ENCODE measurements at places on chromosomes 7 and 10.

GRCh38 chr10:3708852-3709251 is 76.2 kb downstream of the KLF6 start:
- peak; percentile 36 for DNase-seq

GRCh38 chr7:7681936-7682329 is 36.5 kb downstream of the RPA3 start:
- DNase-seq: no peak

DNA sequence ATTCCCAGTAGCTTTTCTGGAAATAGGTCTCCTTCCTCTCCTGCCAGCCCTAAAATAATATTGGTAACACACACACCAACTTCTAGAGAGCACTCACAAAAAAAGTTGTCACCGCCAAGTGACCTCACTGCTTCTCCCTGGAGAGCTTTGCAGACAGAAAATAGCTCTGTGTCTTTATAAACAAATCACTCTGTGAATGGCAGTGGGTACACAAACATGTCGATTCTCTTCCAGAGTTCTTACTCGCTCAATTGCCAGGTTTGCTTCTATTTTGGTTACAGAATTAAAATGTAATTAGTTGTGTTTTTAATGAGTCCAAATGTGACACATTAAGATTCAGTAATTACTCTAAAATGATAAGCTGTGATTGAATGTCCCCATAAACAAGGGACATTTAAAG is 649.2 kb upstream of the C7orf33 start:
- DNase-seq: no peak

DNA sequence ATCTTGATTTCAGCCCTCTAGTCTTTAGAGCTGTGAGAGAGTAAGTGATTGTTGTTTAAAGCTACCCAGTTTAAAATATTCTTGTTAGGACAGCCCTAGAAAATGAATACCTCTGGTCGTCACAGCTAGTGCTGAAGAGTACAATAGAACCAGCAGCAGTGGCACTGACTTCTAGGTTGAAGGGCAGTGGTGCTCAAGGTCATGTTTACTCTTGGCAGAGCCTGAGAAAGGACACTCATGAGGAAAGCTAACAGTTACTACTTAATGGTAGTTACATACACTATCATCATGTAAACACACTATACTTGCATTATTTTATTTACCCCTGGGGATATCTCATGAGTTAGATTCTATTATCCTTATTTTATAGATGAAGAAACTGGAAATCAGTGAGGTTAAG is 323.0 kb downstream of the SH2D4B start:
- no peak for DNase-seq

- no peak for DNase-seq
Measured at GRCh38 chr7:101664893-101665471, 35.9 kb upstream of the MYL10 start.

DNA sequence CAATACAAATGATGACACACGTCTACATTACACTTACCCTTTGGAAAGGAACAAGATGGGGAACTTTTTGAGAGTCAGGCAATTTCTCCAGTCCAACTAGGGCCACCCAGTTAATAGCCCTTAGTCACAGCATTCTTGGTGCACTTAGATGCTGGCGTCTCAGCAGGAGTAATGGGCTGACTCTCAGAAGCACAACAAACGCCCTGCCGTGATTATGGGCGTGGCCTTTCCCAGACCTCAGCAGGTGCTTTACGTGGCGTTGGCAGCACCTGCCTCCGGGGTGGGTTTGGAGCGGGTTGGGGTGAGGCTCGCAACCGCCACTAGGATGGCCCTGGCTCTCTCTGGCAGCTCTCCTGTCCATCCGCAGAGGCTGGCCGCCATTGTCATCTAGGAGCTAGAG is 147.6 kb upstream of the SHH start:
- no peak for DNase-seq

GRCh38 chr10:108616559-108617285 is 1306.6 kb downstream of the XPNPEP1 start:
- DNase-seq: no peak

- no peak for DNase-seq
Measured at GRCh38 chr10:34681933-34682332, 133.2 kb downstream of the PARD3 start.

- no peak for DNase-seq
Measured at GRCh38 chr10:20004087-20004523, 187.9 kb downstream of the PLXDC2 start.

- DNase-seq: no peak
Measured at GRCh38 chr10:71613261-71613777, 106.3 kb downstream of the C10orf105 start.

DNA sequence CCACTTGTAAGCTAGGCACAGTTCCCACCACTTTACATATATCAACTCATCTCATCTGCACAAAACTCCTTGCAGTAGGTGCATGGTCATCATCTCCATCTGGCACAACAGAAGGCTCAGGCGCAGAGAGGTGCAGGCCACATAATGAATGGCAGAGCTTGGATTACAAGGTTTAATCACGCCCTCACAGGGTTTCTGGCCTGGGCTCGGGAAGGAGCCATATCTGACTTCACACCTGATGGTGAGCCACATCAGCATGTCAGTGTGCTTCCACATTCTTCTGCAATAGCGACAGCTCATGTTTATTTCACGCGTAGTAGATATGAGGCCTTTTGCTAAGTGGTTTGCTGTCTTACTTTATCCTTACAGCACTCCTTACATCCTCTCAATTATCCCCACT is 650.2 kb downstream of the INHBA start:
- DNase-seq: no peak

DNA sequence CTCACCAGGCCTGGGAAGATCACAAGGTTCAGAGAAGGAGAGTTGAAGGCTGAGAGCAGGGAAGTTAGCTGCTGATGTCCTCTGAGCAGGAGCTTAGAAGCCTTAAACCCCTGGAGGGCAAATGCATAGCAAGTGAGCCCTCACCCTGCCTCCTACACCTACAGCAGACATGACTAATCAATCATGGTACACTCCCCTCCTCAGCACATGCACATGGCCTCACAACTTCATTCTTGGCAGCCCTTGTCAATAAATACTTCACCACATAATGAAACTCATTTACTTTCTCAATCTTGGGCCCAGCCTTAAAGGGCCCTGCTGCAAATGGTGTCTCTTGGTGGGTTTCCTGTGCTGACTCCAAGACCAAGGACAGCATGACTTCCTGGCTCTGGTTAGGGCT is 12.9 kb downstream of the MMRN2 start:
- DNase-seq: no peak

DNA sequence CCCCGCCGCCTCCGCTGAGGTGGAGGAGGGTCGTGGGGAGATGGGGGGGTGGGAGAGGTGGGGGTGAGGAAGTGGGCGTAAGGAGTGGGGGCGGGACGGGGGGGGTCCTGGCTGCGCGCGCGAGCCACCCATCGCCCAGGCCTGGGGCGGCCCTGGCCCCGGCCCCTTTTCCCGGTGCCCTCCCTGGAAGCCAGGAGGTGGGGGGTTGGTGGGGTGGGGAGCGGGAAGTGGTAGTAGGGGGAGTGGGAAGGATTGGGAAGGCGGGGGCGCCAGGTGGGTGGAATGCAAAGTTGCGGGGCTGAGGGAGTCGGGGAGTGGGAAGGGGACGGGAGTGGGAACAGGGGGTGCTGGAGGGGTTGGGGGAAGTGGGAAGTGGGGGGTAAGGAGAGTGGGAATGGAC is 319 bp upstream of the MMD2 start:
- DNase-seq: no peak

- no peak for DNase-seq
Measured at GRCh38 chr7:104288137-104288536, 40.3 kb upstream of the LHFPL3 start.

DNA sequence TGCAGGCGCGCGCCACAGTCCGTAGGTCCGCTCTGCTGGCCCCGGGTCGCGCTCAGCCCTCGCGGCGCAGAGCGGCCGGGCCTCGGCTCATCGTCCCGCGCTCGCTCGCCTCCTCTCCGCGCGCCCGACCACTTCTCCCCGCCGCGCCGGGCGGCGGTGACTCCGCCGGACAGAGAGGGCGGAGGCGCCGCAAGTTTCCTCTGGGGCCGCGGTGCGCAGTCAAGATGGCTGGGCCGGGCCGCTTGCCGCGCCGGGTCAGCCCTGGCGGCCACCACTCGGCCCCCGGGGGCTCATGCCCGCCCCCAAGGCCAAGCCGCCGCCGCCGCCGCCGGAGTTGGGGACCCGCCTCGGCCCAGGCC is 441 bp downstream of the FZD8 start:
- peak; percentile 42 for DNase-seq

DNA sequence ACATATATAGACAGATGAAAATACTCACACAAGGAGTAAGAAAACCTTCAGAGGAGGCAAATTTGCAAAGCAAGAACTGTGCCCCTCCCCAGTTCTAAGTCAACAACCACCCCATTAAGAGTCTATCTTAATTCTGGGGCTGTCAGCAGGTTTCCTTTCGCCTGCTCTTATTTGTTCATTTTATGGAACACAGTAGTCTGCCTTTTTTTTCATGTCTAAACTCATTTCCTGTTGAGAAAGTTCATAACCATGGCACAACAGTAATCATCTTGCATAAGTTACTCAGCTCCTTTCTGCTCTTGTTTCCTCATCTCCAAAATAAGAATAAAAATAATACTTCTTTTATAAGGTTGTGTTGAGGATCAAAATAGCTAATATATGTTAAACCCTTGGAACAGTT is 25.8 kb upstream of the AMPH start:
- no peak for DNase-seq

DNA sequence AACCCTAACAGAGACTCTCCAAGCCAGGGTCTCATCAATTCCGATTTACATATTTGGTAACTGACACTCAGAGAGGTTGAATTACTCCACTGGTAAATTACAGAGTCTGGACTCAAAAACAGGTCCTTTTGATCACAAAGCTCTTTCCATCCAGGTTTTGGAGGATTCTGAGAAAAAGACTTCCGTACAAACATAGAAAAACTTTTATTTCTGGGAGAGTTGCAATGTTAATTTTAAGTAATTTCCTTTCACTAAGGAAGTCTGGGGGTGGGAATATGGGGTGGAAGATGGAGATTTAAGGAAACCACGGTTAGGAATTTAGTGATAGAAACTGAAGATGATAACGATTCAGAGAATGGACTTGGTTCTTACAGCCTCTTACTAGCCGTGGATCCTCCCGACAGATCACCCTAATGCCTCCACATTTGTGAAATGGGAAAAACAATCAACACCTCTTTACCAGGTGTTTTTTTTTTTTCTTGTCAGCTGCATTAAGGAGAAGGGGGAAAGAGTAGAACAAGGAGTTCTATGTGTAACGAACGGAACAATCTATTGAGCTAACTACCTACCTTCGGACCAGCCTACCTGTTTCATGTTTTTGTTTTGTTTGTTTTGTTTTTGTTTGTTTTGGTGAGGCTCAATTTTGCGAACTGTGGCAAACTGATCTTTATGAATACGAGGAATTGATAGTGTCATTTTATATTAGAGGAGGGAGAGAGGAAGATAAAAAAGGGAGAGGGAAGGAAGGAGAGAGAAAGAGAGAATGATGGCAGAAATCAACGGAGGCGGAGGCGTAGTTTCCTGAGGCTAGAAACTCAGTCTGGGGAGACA is 1.7 kb upstream of the RBM20 start:
- DNase-seq: no peak

- no peak for DNase-seq
Measured at GRCh38 chr10:84583501-84583900, 255.1 kb downstream of the CCSER2 start.

GRCh38 chr7:115216652-115217051 is 294.8 kb downstream of the MDFIC start:
- no peak for DNase-seq

- peak; percentile 51 for DNase-seq
Measured at GRCh38 chr7:127810696-127811660, 159.0 kb downstream of the SND1 start.

DNA sequence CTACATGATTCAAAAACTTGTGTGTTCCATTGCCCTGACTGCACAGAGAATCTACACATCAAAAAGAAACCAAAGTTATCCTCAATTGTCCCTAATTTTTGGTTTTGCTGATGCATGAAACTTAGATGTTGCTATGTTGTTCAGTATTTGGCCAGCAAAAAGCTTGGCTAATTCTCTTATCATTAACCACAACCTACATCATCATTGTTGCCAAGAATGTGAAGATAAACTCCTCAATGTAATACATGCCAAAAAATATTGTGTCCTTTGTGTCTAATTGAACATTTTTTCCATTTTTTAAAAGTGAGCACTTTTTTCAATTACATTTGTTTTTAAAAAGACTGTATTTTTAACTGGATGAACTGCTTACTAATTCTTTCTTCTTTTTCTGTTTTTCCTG is 268.0 kb upstream of the SEMA3D start:
- peak; percentile 28 for DNase-seq

DNA sequence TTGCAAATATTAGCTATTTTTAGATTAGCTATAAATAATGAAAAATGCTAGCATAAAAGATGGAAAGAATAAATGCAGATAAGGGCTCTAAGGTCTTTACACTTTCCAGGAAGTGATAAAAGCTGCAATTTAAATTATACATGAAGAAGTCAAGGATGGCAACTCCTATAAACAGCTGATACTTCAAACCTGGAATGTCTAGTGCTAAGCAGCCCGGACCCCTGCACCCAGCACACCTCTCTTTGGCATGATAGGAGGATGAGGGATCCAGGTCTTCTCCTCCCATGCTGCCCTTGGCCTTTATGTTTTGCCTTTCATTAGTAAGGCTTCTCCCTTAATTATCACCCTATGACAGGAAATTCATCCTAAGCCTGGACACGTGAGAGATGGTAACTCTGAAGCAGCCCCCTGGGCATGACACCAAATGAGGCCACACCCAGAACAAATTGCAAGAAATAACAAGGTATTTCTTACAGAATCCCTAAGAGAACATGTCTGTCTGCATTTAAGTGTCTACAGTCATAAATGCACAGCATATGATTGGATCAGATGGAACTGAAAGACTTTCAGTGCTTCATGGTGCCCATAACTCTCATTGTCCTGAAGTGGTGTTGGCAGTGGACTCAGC is 158.3 kb upstream of the PRSS1 start:
- DNase-seq: no peak

GRCh38 chr10:30178356-30178964 is 119.1 kb upstream of the JCAD start:
- peak; percentile 91 for DNase-seq

GRCh38 chr10:33214174-33214573 is 120.3 kb downstream of the NRP1 start:
- DNase-seq: no peak

- peak; percentile 96 for DNase-seq
Measured at GRCh38 chr7:16708980-16709379, 44.6 kb upstream of the TSPAN13 start.

DNA sequence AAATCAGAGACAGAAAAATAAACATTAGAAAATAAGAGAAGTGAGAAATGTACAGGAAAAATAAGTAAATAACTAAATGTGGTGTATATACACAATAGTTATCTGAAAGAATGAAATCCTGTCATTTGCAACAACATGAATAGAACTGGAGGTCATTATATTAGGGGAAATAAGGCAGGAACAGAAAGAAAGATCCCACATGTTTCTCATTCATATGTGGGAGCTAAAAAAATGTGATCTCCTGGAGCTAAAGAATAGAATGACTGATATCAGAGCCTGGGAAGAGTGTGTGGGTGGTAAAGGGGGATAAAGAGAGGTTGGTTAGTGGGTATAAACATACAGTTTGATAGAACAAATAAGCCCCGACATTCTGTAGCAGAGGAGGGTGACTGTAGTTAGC is 27.3 kb downstream of the PLXDC2 start:
- peak; percentile 69 for DNase-seq

- no peak for DNase-seq
Measured at GRCh38 chr7:122884186-122884585, 2.1 kb downstream of the CADPS2 start.
